ENCODE measurements at places on chromosomes 4 and X. TPM values are rescaled to one million over a fixed set of nuclear protein-coding genes. Genes with fewer than 3 reads are reported as not detected.
A peak's percentile ranks its signal among the peaks of the same experiment; 100 is the strongest.

GRCh38 chr4:124253080-124253479 is 459.5 kb downstream of the ANKRD50 start:
- no peak overlapping the region for H3K27ac ChIP-seq
- no peaks in the 10 kb centered on the region for H3K36me3 ChIP-seq
- no peak overlapping the region for H3K4me3 ChIP-seq
- DNase-seq, result no peak
- H3K27me3 ChIP-seq, result peaks cover 2% of the 10 kb centered on the region

DNA sequence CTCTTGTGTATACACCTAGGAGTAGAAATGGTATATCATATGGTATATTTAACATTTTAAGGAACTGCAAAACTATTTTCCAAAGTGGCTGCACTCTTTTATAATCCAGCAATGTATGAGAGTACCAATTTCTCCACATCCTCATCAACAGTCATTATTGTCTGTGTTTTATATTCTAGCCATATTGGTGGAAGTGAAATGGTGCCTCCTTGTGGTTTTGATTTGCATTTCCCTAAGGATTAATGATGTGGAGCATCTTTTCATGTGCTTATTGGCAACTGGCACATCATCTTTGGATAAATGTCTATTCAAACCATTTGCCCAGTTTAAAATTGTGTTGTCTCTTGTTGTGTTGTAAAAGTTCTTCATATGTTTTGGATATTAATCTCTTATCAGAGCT is 9.6 kb downstream of the BMP15 start:
- no peaks in the 10 kb centered on the region for H3K36me3 ChIP-seq
- no peaks in the 10 kb centered on the region for H3K27me3 ChIP-seq
- no peak overlapping the region for H3K27ac ChIP-seq
- no peak for DNase-seq
- no peaks in the 10 kb centered on the region for H3K4me1 ChIP-seq

DNA sequence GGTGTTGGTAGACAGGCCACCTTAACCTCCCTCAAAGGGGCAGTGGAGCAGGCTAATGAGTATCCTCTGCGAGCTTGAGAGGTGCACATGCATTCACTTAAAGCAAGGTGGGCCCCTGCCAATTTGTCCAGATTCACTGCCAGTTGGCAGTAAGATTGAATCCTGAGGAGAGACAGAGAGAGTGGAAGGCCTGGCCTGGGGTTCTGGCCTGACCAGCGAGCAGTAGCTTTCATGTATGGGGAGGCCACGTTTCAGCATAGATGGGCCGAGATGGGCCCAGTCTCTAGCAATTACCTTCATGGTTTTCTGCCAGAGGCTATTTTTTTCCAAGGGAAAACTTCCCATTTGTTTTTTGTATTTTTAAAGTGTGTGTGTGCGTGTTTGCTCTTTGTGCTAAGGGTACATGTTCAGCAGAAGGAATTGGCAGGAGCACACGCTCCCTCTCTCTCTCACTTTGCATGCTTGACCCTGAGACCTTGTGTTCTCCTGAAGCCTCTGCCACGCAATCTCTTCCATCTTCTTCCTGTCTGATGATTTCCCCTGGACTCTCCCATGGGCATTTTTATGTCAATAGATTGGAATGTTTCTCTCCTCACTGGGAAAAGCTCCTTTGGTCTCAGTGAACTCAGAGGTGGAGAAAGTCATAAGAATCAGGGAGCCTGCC is 215.8 kb upstream of the SFRP2 start:
- no peak overlapping the region for H3K27ac ChIP-seq
- H3K27me3 ChIP-seq, result peaks cover 6% of the 10 kb centered on the region
- no peak for DNase-seq

The NRK gene
- total RNA-seq, result not detected

The FHIP1A gene
- 0.76 TPM for total RNA-seq

GRCh38 chr4:118829107-118829506 is 6.8 kb downstream of the SEC24D start:
- H3K27me3 ChIP-seq, result no peaks in the 10 kb centered on the region
- H3K4me3 ChIP-seq, result no peak overlapping the region
- H3K36me3 ChIP-seq, result peaks cover 43% of the 10 kb centered on the region

DNA sequence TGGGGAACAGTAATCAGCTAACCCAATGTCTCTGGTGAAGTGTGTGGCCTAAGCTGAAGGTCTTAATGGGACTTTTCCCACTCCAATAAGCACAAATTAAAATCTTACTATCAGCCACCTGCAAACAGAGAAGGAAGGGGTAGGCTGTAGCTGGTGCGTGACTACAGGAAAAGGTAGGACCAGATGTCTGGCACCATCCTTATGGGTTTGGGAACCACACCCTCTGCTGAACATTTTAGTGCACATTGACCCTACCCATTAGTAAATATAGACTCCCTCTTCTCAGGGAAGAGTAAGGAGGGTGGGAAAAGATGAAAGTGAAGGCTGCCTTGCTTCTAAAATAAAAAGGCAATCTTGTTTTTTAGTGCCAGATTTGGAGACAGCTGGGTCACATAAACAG is 602.8 kb downstream of the FAT4 start:
- DNase-seq, result no peak
- H3K4me3 ChIP-seq, result no peak overlapping the region
- no peak overlapping the region for H3K27ac ChIP-seq
- H3K4me1 ChIP-seq, result no peaks in the 10 kb centered on the region
- no peaks in the 10 kb centered on the region for H3K27me3 ChIP-seq

- no peaks in the 10 kb centered on the region for H3K4me1 ChIP-seq
- H3K4me3 ChIP-seq, result no peak overlapping the region
- DNase-seq, result no peak
- no peaks in the 10 kb centered on the region for H3K27me3 ChIP-seq
- no peak overlapping the region for H3K27ac ChIP-seq
- no peaks in the 10 kb centered on the region for H3K36me3 ChIP-seq
Measured at GRCh38 chr4:86013621-86014020, 346.2 kb downstream of the MAPK10 start.

GRCh38 chr4:113404167-113404571 is 354.7 kb downstream of the ANK2 start:
- no peak for DNase-seq
- no peaks in the 10 kb centered on the region for H3K4me1 ChIP-seq
- H3K27ac ChIP-seq, result no peak overlapping the region
- H3K36me3 ChIP-seq, result no peaks in the 10 kb centered on the region

DNA sequence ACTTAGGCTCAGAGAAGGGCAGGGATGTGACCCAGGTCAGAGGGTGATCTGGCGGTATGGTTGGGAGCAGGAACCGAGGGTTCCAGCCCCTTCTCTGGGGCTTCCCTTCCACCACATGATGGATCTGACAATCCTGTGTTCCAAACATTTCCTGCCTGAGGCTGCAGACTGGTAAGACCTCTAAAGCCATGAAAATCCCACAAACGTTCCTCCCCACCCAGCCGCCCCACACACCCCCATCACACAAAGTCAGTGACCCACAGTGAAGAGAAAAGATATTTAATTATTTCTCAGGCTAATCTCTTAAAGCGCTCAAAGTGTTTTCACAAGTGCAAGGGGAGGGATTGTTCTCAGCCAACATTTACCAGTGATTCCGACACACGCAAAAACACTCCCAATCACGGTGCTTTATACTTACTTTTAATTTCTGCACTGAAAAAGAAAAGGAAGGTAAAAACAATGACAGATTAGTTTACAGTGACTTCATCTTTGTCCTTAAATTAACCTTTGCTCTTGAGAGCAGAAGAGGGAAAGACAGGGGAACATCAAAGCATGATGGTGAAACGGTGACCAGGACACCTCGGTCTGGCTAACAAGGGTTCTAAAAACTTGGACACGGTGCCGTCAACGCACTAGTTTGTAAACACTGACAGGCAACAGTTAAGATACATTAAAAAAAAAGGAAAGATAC is 42.4 kb downstream of the WDR1 start:
- H3K36me3 ChIP-seq, result peaks cover 61% of the 10 kb centered on the region
- DNase-seq, result no peak
- no peak overlapping the region for H3K4me3 ChIP-seq

DNA sequence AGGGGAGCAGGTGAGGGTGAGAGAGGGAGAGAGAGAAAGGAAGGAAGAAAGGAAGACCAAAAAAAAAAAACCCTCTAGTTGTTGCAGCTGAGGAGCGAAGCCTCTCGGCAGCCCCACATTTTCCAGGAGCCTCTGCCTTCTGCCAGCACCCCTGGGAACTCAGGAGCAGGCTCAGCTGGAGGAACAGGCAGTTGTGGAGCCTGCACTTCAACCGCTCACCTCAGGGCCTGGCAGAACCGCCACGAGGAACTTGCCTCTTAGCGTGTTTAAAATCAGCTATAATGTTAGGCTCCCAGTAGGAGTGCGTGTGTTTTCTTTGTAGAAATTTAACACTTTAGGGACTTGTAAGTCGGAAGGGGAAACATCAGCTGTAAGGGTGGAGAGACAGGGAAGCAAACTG is 65.7 kb downstream of the SEL1L3 start:
- DNase-seq, result no peak
- H3K36me3 ChIP-seq, result peaks cover 57% of the 10 kb centered on the region
- no peak overlapping the region for H3K4me3 ChIP-seq
- no peaks in the 10 kb centered on the region for H3K4me1 ChIP-seq
- no peaks in the 10 kb centered on the region for H3K27me3 ChIP-seq
- no peak overlapping the region for H3K27ac ChIP-seq

DNA sequence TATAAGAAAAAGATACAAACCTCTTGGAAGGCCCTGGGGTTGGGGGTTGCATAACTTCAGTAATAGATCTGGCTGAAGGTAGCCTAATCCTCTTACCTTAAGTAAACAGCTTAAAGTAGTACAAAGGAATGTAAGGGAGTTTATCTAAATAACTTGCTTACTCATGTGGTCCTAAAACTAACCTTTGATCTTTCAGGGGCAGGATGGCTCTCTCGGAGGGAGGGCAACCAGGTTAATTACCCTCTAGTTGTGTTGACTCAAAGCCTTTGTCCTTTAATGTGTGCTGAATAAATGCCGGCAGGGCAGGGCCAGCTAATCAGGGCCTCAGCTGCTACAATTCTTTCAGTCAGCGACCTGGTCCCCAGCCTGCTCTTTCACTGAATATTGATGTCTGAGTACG is 822.0 kb upstream of the SLIT2 start:
- H3K27ac ChIP-seq, result no peak overlapping the region
- H3K4me3 ChIP-seq, result no peak overlapping the region
- no peak for DNase-seq
- H3K4me1 ChIP-seq, result no peaks in the 10 kb centered on the region

The AWAT2 gene
- total RNA-seq, result not detected

The AKAP14 gene
- total RNA-seq, result not detected

The CLDN2 gene
- not detected for total RNA-seq

GRCh38 chrX:115719171-115719570 is 158.2 kb downstream of the PLS3 start:
- no peaks in the 10 kb centered on the region for H3K27me3 ChIP-seq
- no peaks in the 10 kb centered on the region for H3K36me3 ChIP-seq
- DNase-seq, result no peak
- H3K4me3 ChIP-seq, result no peak overlapping the region
- no peak overlapping the region for H3K27ac ChIP-seq
- no peaks in the 10 kb centered on the region for H3K4me1 ChIP-seq

The GNRHR gene
- total RNA-seq, result not detected

DNA sequence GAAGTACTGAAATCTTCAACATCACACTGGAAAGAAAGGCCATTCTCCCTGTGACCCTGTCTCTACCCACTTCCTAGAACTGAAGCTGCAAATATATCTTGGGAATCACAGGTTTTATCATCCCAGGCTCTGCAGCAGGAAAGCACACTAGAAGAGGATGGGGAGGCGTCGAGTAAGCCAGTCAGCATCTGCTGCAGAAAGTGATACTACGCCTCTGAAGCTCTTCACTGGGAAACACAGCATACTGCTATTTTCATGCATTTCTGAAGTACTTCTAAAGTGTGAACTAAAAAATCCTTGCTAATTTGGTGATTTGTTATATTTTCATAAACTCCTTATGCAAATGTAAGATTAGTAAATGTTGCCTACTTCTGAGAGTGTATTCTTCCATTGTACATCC is 29.1 kb downstream of the RAB33B start:
- peaks cover 4% of the 10 kb centered on the region for H3K4me1 ChIP-seq
- H3K4me3 ChIP-seq, result no peak overlapping the region
- no peak overlapping the region for H3K27ac ChIP-seq
- no peaks in the 10 kb centered on the region for H3K27me3 ChIP-seq
- no peaks in the 10 kb centered on the region for H3K36me3 ChIP-seq

DNA sequence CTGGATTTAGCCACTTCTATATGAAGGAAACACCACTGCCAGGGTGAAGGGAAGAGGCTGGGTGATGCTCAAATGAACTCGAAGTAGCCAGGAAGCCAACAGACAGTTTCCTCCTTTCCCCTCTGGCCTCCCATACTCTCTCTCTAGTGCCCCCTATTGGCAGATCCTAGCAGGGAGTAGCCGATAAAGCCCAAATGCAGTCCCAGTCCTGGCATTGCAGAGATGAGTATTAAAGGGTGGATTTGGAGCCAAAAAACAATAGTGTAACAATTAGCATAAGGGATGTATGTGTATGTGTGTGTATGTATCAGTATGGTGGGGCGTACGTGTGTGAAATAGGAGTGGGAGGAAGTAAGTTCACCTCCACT is 213.8 kb upstream of the LDB2 start:
- peaks cover 10% of the 10 kb centered on the region for H3K27me3 ChIP-seq
- no peaks in the 10 kb centered on the region for H3K4me1 ChIP-seq
- DNase-seq, result peak; percentile 13
- no peaks in the 10 kb centered on the region for H3K36me3 ChIP-seq
- H3K4me3 ChIP-seq, result no peak overlapping the region

Data from activated CD8-positive, alpha-beta T cell treated with anti-CD3 and anti-CD28 coated beads for 36 hours (primary cell).